ENCODE measurements at places on chromosomes 7 and 10. TPM values are rescaled to one million over a fixed set of nuclear protein-coding genes. Genes with fewer than 3 reads are reported as not detected.

DNA sequence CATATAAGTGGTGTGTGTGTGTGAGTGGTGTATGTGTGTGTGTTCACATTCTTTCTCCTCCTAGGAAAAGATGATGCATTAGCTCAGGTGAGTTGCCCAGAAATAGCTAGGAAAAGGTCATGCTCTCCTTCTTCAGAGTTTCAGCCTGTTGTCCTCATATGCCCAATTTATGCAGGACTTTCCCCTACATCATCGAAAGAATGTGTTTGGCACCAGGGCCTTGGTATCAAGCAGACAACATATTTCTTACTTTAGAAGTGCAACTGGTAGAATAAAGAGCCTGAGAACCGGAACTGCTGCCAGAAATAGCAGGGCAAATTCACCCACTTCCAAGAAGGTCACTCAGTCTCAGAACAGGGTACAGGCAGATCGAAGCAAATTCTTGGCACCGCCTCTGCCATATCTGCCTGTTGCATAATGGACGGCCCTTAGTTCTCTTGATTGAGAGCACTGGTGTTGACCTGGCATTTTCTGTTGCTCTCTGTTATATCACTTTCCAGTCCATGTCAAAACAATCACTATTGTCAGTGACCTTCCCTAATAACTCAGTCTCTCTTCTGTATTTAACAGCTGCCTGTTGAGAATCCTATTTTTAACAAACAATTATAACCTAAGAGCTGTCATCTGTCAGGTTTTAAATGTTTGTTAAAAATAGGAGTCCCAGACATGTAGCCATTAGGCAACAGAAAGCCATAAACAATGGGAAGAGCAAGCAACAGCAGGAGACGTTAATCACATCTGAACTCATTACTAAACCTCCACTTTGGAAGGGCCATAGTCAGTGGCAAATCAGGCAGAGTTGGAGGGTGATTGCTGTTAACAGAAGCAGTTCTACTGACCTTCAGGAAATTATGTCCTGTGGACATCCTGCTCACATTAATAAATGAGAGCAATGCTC is 20.7 kb downstream of the ADRB1 start:
- peak; percentile 73 for DNase-seq

- no peak for DNase-seq
Observed at GRCh38 chr10:44390585-44391072, 5.7 kb upstream of the CXCL12 start.

DNA sequence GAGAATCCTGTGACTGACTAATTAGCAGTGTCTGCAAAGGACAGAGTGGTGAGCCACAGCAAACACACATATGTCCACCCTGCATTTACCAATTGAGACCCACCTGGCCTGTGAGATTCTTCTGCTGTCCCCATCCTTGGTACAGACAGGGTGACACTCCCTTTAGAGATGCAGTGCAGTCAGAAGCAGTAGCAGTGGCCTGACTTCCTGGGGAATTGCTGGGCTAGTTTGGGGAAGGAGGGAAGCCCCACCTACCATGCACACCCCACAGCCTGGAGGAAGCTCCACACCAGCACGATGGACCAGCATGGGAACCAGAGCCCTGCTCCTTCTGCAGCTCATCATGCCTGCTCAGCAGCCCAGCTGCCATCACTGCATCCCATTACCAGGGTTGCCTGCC is 924.9 kb upstream of the ZNF722 start:
- DNase-seq, result no peak

DNA sequence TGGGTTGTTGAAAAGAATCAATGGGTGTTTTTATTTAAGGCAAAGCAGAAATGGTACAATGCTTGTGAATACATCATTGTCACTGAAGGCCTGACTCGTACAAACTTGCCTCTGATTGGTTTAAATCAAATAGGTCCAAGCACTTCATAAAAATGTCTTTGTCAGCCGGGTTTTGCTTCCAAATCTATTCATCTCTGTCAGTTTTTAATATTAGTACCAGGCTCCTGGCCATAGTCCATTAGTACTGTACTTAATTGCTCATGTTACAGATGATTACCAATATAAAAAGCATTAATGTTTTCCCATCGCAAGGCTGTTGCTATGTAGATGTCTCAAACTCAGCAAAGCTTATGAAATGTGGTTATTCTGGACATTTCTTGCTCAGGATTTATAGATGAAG is 171.9 kb downstream of the ARID5B start:
- no peak for DNase-seq

DNA sequence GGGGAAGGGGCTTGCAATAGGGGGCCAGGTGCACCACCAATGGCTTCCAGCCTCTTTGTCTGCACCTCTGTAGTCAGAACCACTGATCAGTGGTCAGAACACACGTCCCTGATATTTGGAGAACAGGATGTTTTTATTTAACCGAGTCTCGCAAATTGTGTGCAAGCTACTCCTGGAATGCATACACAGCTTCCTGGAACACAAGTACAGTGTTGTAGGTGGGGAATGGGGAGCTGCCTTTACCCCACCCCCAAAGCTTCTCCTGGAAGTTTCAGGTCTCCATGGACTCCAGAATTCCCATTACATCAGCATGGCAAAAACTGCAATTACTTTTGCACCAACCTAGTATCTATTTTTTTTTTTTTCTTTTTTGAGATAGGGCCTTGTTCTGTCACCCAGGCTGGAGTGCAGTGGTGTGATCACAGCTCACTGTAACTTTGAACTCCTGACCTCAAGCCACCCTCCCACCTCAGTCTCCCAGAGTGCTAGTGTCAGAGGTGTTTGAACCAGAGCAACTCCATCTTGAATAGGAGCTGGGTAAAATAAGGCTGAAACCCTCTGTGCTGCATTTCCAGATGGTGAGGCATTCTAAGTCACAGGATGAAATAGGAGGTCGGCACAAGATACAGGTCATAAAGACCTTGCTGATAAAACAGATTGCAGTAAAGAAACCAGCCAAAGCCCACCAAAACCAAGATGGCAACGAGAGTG is 374.0 kb downstream of the CALN1 start:
- no peak for DNase-seq

- no peak for DNase-seq
Observed at GRCh38 chr7:81333536-81333935, 414.7 kb upstream of the SEMA3C start.

GRCh38 chr10:13143766-13144165 is 17.6 kb upstream of the MCM10 start:
- no peak for DNase-seq

DNA sequence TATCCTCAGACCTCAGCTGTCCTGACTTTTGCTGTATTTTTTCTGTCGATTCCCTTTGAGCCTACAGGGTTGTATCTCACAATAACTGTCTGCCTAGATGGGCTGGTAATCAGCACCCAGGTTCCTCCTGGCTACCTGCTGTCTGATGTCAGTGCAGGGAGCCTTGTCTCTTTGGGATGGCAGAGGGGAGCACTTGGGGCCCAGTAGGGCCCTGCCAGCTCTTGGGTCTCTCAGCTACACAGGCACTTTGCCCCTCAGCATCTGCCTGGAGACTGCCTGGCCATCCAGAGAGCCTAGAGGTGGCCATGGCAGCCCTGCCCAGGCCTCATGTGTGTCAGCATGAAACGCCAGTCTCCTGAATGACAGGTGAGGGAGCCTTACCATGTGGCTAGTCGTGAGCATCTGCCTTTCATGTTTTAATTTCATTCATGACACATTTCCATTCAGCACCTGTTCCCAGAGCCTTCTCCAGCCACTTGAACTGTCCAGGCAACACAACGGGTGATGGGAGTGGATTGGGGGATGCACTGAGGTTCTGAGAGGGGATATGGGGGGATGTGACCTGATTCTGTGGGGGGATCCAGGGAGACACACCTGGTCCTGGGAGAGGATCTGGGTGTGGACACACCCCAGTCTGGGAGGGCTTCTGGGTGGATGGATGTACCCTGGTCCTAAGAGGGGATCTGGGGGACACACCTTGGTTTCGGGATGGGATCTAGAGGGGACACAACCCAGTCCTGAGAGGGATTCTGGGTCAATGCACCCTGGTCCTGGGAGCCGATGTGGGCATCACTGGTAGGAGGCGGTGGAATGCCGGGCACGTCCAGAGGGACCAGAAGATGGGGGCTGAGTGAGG is 21.9 kb downstream of the ADCY1 start:
- no peak for DNase-seq

- no peak for DNase-seq
Observed at GRCh38 chr10:10725196-10725595, 292.5 kb upstream of the CELF2 start.

- no peak for DNase-seq
Observed at GRCh38 chr7:70569335-70569819, 562.6 kb upstream of the GALNT17 start.

- peak; percentile 6 for DNase-seq
Observed at GRCh38 chr10:42969909-42970308, 107.0 kb upstream of the RET start.

DNA sequence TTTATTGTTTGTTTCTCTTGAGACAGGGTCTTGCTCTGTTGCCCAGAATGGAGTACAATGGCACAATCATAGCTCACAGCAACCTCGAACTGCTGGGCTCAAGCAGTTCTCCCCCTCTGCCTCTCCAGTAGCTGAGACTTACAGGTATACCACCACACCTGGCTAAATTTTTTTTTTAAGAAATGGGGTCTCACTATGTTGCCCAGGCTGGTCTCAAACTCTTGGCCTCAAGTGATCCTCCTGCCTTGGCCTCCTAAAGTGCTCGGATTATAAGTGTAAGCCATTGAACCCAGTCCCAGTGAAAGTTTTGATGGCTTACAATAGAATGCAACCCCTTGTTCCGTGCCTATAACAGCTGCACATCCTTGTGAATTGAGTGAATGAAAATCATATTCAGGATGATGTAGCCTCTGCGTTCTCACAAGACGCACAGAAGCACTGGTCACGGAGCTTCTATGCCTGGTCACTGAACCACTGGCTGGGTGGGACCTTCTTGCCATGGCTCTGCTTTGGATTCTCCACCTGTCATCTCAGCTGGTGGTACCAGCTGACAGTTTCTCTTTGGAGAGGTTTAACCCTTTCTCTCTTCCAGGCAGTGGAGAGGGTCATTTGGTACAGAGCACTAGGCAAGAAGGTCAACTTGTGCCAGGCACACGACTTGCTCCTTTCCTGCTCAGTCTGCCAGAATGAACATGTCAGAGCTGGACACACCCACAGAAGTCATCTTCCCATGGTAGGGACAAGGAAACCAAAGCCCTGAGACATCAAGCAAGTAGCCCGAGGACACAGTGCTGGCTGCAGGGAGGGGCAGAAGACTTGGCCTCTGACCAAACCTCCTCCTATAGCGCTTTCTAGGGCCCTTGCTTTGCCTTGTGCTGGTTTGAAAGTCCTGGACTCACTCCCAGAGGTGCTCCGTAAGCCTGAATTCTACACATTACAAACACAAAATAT is 89.6 kb downstream of the ATXN7L1 start:
- DNase-seq, result no peak

- no peak for DNase-seq
Observed at GRCh38 chr10:73232887-73233286, 14.2 kb downstream of the DNAJC9 start.

DNA sequence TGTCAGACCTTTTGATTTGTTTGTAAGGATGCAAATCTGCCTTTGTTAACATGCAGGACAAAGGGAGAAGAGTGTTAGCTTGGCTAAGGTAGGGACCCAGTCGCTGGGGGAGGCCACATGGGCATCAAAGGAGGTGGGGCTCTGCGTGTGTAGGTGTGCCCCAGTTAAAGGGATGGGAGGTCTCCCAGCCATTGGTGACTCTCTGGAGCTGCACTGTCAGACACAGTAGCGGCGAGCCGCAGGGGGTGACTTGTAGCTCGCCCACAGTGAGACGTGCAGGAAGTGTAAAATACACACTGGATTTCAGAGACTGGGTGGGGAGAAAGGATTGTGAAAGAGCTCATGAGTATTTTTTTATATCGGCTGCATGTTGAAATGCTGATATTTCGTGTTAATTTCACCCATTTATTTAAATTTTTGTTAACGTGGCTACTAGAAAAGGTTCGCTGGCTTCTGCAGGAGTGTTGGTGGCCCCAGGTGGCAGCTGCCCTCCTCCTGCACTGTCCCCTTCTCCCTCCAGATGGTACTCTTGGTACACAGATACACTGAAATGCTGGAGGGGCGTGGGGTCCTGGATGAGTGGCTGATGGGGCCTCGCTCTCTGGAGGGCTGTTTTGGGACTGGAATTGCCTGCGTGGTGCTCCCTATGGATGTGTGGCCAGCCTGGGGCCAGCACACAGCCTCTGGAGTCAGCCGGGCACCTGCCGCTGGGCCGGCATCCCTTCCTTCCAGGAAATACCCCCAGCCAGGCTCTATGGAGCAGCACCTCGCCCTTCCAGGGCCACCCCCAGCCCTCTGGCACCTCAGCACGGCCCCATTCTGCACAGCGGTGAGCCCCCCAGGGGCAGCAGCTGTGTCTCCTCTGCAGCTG is 59.2 kb downstream of the LHPP start:
- no peak for DNase-seq

DNA sequence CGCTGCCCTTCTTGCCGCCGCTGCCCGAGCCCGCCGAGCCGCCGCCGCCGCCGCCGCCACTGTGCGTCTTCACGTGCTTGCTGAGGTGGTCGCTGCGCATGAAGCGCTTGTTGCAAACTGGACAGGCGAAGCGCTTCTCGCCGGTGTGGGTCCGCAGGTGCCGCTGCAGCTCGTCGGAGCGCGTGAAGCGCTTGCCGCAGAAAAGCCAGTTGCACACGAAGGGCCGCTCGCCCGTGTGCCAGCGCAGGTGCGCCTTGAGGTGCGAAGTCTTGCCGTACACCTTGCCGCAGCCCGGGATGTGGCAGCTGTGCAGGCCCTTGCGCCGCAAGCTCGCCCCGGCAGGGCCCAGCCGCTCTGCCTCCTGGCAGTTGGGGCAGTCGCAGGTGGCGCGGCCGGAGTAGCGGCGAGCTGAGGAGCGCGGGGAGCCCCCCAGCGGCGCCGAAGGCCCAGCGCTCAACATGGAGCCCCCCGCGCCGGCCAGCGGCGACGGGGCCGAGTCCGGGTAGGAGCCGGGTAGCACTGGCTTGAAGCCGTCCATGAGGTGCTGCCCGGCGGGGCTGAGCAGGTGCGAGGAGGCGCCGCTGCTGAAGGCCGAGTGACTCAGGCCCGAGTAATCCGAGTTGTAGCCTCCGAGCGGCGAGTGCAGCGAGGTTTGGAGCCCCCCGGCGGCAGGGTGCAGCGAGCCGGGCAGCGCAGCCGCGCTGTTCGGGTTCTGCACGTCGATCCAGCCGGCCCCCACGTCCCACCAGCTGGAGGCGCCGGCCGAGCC is 2.1 kb downstream of the SP8 start:
- no peak for DNase-seq

GRCh38 chr7:12927635-12928434 is 240.4 kb downstream of the ARL4A start:
- DNase-seq, result no peak

HSPA14 gene
- total RNA-seq, result 7.3 TPM

PRLHR gene
- not detected for total RNA-seq

CPXM2 gene
- total RNA-seq, result 2.6 TPM

TMEM184A gene
- 0.30 TPM for total RNA-seq

GDF10 gene
- 0.11 TPM for total RNA-seq

EEF1AKMT2 gene
- total RNA-seq, result 11.9 TPM

PRRT4 gene
- 1.2 TPM for total RNA-seq

FAM131B gene
- 0.59 TPM for total RNA-seq

All from Right ventricle myocardium superior (tissue), 1 donor.